Mammary epithelial cell (primary cell): ENCODE measurements at places on chromosomes 6 and 20.
A peak's percentile ranks its signal among the peaks of the same experiment; 100 is the strongest.

- DNase-seq, result peak; percentile 26
These were observed 198.8 kb downstream of the ATXN1 start for GRCh38 chr6:16562498-16562897.

GRCh38 chr6:88619951-88620350, 343.5 kb downstream of the RNGTT start:
- no peak for DNase-seq

- no peak for DNase-seq
These were observed 75.3 kb upstream of the ENPP5 start for GRCh38 chr6:46246081-46246480.

- no peak for DNase-seq
These were observed 17.1 kb downstream of the IFNGR1 start for GRCh38 chr6:137202078-137202477.

- DNase-seq, result no peak
These were observed 245.0 kb downstream of the RFPL4B start for GRCh38 chr6:112592159-112592558.

DNA sequence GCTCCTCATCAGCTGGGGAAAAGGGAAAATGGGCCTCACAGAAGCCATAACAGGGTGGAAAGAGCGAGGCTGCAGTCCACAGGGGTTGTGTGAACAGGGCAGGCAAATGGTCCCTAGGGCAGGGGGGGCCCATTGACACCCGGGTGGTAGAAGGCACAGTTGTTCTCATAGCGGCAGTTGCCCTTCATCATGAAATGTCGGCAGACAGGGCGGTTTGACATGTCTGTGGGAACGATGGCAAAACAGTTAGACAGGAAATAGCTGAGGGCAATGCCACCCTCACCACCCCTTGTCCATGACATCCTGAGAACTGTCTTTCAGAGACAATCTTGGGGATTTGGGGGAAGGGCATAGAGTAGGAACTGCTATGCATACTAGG, 15.6 kb downstream of the PPP1R10 start:
- no peak for DNase-seq

DNA sequence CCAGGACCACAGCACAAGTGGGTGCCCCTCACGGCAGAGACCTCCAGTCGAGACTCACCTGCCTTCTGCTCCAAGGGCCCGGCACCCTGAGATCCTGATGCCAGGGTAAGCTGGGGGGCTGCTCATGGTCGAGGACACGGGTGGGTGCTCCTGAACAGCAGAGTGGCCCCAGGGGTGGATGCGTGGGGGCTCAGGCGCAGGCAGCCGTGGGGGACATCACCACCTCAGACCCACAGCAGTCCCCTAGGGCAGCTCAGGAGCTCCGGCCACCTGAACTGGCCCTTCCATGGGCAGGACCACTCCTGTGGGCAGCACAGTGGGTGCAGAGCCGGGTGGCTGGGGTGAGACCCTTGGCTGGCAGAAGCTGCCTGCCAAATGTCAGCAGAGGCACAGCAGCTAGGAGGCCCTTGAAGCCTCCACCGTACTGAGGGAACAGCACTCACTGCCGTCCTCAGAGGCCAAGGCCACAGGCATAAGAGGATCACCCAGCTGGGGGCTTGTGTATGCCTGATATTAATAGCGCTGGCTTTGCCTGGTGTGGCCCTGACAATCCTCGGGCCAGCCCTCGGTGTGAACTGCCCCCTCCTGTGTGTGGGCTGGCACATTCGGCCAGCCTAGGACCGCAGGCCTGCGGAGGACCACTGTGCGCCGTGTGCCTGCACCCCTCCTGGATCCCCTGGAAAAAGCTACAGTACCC, 5.4 kb downstream of the UCKL1 start:
- no peak for DNase-seq
